GOT3 (cell line): ENCODE measurements at places on chromosomes 5 and 9.

DNA sequence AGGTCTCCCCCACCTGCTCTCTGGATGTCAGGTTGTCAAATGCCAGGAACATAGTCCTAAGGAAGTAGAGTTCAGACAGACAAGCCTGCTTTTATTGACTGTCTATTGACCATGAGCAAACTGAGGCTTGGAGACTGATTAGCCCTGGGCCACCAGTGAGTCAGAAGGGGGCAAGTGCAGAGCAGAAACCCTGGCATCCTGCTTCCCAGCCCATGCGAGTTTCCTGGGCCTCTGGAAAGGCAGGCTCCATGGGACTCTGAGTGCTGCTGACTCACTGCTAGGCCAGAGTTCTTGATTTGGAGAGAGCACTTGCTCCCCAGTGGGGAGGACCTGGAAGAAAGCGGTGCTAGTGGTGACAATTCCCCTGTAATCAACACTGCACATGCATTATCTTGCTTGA lies 2.8 kb upstream of the HBEGF start:
- DNase-seq = no peak

GRCh38 chr5:149688406-149688805 lies 41.7 kb upstream of the PPARGC1B start:
- DNase-seq = no peak

DNA sequence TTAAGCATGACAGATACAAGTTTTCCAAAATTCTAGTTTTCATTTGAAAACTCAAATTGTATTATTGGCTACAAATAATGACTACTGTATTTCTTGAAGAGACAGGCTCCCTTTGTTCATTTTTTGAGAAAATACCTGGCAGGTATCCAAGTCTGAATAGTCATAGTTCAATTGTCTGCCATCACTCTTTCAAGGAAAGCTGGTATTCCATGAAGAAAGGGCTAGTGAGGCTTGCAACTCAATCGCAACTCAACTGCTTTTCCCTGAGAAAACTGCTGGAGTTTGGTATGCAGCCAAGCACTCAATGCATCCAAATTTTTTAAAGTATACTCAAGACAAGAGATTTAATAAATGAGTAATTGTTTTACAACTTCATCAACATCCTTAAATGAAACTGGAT lies 61.4 kb upstream of the TRIO start:
- DNase-seq = no peak

DNA sequence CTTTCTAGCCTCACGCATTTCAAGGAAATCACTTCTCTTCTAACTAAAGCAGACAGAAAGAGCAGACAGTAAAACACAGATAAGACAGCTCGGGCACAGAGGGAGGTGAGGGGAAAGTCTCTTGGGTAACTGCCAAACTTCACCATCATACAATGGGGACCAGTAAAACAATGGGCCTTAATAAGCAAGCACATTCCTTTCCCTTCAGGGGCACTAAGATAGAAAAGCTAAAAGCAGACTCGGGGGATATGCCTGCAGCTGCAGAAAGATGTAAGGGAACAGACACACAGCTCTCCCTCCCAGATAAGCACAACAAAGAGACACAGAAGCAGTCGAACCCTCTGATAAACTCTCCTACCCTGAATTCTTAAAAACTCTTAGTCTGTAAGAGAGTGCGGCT lies 15.6 kb upstream of the CKS2 start:
- no peak for DNase-seq

GRCh38 chr5:60856066-60856465 lies 12.0 kb upstream of the ELOVL7 start:
- no peak for DNase-seq

DNA sequence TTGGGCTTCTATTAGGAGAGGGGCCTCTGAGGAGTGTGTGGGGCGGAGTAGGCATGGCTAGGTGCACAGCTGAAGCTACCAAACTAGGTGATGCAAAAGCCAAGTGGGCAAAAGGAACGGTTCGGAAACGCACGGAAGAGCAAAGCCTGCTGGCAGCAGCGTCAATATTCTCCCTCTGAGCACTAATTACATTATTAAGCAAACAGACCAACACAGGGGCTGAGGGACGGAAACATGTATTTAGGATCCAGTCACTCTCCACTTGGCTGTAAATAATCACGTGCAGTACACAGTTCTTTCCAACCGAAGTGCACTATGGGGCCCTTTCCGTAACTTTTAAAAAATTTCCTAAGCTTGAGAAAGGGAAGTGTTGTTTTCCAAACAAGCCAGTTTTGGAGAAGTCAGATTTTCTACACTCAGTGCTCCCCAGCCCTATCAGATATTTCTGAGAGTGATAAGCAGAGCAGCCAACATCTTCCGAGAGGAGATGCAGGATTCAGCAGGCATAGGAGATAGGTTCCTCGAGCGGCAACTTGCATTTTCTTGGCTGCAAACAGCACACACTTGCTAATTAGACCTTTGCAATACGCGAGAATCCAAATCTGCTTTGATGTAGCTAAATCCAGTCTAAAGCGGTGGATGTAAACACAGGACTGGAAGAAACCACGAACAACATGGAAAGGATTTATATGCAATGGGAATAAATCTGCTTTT lies 217.2 kb upstream of the TBCA start:
- no peak for DNase-seq

GRCh38 chr9:127197186-127197860 lies 67.3 kb upstream of the GARNL3 start:
- DNase-seq = no peak

- no peak for DNase-seq
Observed at GRCh38 chr5:73482383-73483136, 15.7 kb upstream of the BTF3 start.

DNA sequence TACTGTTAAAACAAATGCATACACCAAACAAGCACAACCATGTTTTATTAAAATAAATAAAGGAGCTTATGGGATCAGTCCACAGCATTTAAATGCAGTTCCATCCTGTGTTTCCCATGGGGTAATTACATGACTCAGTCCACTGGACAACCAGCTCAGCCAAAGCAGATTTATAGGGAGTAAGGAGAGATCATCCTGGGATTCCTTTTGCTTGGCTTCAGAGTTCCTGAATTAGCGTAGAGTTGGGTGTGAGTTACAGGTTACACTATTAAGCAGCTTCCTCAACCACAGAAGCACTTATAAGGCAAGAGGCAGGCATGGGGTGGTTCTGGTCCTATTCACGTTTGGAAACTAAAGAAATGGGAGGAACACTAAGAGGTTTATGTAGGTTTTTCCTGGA lies 381.1 kb upstream of the ACTBL2 start:
- no peak for DNase-seq

DNA sequence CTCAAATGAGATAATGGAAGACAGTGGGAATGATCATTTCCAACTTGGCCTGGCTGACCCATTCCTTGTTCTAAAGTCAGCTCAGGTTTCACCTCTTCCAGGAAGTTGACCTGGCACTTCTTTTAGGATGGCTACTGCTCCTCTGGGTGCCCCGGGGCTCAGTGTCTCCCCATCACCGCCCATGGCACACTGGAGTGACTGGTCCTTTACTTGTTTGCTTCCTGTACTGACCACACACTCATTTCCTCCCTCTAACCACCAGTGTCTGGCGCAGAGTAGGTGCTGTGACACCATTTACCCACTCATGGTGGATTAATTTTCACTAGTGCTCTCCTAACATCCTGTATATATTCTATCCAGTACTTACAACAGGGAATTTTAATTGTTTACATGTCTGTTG lies 183.5 kb downstream of the CDK5RAP2 start:
- DNase-seq = no peak

DNA sequence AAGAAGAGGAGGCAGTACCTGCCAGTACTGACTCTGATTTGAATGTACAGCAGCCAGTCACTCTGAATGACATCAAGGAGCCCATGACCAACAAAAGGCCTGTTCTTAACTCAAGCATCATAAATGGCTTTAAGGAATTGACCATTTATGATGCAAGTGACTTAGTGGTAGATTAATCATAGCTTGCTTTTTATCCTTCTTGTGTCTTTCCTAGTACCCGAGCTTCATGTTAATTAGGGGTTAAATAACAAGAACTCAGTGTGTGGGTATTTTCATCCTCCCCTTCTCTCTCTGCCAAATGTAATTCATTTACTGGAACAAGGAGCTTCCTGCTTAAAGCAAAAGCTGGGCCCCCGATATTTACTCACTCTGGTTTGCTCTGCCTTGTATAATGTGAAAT lies 146.5 kb downstream of the UNC13B start:
- no peak for DNase-seq

- no peak for DNase-seq
Observed at GRCh38 chr9:91711755-91712601, 238.1 kb downstream of the ROR2 start.

- DNase-seq = no peak
Observed at GRCh38 chr9:95815961-95816360, 59.5 kb upstream of the ERCC6L2 start.

DNA sequence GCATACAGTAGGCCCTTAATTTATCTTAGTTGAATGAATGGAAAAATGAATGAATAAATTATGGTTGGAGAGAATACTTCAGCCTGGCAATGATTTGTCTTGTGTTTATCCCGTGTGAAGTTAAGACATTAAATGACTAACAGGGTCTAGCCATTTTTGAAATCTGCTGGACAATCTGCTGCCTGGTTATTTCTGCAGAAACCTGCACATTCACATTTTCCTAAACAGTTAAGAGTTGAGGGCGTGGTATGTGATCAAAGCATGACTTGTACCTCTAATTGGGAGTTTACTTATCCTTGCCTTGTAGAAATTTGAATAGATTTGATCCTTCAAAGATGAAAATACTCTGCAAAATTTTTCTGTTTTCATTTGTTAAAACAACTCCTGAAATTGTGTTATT lies 34.6 kb upstream of the NDFIP1 start:
- DNase-seq = no peak

DNA sequence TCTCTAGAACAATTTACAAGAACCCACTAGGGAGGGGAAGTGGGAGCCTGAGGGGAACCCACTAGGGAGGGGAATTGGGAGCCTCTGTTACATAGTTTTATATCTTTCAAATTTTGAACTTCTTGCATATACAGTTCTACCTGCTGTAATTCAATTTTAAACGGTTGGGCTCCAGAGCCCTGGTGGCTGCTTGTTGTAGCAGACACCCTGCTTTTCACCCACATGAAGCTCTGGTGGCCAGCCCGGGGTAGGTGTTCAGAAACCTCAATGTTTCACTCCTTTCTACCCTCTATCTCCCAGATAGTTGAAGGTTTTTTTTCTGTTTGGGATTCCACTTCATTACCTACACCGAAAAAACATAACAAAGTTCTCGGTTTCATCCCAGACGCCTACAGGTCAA lies 124.4 kb downstream of the TMEM174 start:
- DNase-seq = no peak

- DNase-seq = no peak
Observed at GRCh38 chr9:128689820-128690683, 1.0 kb downstream of the SET start.

DNA sequence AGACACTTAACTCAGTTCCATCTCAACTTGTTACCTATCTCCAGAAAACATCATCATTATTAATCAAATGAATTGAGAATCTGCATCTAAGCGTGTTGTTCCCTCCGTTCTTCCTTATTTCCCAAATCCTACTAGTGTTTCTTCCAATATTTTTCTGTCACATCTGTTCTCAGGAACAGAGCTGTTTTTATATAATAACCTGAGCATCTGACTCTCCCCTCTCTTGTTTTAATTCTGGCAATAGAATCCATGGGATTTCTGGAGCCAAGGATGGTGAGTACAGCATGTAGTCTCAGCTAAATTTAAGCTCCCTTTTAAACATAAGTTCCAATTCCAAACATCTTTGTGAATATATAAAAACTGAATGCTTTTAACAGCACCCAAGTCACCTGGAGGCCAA lies 558.3 kb downstream of the DTWD2 start:
- no peak for DNase-seq

GRCh38 chr9:21688108-21689102 lies 114.0 kb upstream of the MTAP start:
- no peak for DNase-seq

GRCh38 chr5:125199968-125200865 lies 453.8 kb upstream of the ZNF608 start:
- no peak for DNase-seq

DNA sequence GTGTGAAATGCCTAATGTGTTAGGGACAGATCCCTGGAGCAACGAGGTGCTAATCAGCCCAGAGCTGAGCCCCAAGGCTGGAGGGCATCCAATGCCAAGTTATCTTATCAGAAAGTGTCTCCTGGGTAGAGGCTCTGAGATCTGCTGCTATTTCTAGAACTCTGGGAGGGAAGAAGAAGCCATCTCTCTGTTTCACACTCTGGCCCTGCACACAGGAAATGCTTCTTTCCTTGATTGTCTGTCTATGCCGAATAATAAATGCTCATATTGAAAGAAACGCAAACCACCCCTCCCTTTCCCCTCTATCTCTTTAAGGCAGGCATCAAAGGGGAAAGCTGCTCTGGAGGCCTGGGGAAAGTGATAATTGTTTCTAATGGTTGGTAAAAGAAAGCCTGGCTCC lies 166.7 kb downstream of the PAPPA start:
- no peak for DNase-seq

DNA sequence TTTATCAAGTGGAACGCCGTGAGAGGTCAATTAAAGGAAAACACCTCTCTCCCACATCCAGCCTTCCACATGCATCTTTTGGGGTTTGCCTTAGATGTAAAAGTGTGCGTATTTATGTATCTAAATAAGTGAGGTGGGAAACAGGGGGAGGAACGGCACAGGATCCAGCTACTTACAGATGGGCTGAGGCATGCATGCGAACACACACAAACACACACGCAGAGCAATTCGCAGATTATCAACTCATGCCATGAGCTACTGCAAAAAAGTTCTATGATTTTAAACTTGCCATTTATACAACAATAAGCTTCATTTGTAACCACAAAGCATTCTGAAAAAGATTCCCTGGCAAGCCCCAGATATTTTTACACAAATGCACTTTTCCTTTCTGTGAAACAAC lies 242.1 kb downstream of the BNC2 start:
- no peak for DNase-seq

DNA sequence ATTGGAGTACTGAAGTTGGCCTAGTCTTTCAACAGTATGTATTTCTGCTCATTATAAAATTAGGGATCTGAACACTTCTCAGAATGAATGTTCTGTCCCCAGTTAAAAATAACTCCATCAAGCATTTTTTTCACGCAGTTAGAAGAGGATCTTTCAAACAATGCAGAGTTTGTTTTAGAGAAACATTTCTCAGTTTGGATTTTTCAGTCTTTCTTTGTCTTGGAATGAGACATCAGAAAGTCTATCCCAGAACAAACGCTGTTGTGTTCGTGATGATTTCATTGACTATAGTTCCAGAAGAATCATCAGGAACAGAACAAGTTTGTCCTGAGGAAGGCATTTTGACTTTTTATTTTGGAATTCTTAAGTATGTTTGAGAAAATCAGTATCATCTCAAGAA lies 218.7 kb downstream of the ARRDC3 start:
- DNase-seq = no peak

DNA sequence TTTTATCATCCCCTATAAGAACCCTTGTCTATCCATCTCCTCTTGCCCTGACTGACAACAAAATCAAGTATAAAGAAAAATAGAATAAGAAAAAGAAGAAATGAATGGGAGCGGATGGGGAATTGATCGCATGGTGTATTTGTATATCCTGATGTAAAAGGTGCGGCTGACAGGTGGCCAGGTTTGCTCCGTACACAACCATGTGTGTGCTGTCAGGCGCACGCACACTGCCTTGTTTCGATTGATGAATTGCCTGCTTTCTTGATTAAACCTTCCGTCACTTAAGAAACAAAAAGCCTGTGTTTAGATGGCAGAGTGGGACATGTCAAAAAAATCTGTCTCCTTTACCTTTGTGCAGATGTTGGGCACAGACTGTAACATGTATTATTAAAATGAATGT lies 102.6 kb downstream of the MVB12B start:
- DNase-seq = no peak

GRCh38 chr5:71882826-71883741 lies 164.0 kb downstream of the CARTPT start:
- DNase-seq = no peak

GRCh38 chr5:138663009-138663408 lies 87.8 kb upstream of the HSPA9 start:
- no peak for DNase-seq
